Smooth muscle cell of the umbilical artery (primary cell): ENCODE measurements at places on chromosomes 5 and 9. TPM values are rescaled to one million over a fixed set of nuclear protein-coding genes. Genes with fewer than 3 reads are reported as not detected.

OR1Q1 gene
- total RNA-seq, result not detected in 2 replicates

KCNV2 gene
- total RNA-seq, result not detected in 2 replicates

FSD1L gene
- 6.8 and 8.7 TPM in 2 replicates for total RNA-seq

GABRA6 gene
- not detected in 2 replicates for total RNA-seq

DNAJA1 gene
- 93.2 and 120 TPM in 2 replicates for total RNA-seq

FRMPD1 gene
- total RNA-seq, result under 0.01 and 0.05 TPM in 2 replicates

PCDHGB5 gene
- total RNA-seq, result 30.9 and 34.3 TPM in 2 replicates

FOXD4L3 gene
- total RNA-seq, result not detected in 2 replicates

PCDHGA4 gene
- 5.8 and 6.5 TPM in 2 replicates for total RNA-seq

BRD3OS gene
- 16.3 and 19.1 TPM in 2 replicates for total RNA-seq

NR4A3 gene
- 0.30 and 0.46 TPM in 2 replicates for total RNA-seq

XRCC4 gene
- 73.0 and 226 TPM in 2 replicates for total RNA-seq

EFNA5 gene
- 1.5 and 4.2 TPM in 2 replicates for total RNA-seq

TMC1 gene
- total RNA-seq, result under 0.01 and 0.28 TPM in 2 replicates

ZNF879 gene
- 2.8 and 4.8 TPM in 2 replicates for total RNA-seq

PDE8B gene
- not detected in 2 replicates for total RNA-seq

TAS2R1 gene
- total RNA-seq, result not detected in 2 replicates

NOXA1 gene
- total RNA-seq, result 0.18 and 0.30 TPM in 2 replicates

AMBP gene
- not detected in 2 replicates for total RNA-seq

RAB24 gene
- total RNA-seq, result 17.9 and 25.5 TPM in 2 replicates

CDC25C gene
- 0.30 and 2.4 TPM in 2 replicates for total RNA-seq

PLEKHG4B gene
- 0.28 and 0.30 TPM in 2 replicates for total RNA-seq

TMEM232 gene
- 1.7 and 3.9 TPM in 2 replicates for total RNA-seq

GARNL3 gene
- total RNA-seq, result 0.30 and 3.5 TPM in 2 replicates

OLFML2A gene
- 2.1 TPM in 2 replicates for total RNA-seq

GRIN3A gene
- total RNA-seq, result under 0.01 TPM in 1 of 2 replicates, not detected in the other

MEIKIN gene
- total RNA-seq, result not detected in 2 replicates

NPR3 gene
- 1.2 and 2.1 TPM in 2 replicates for total RNA-seq

PAXX gene
- total RNA-seq, result 13.5 and 17.8 TPM in 2 replicates

MARCHF3 gene
- 58.2 and 73.6 TPM in 2 replicates for total RNA-seq

SYNPO gene
- total RNA-seq, result 15.4 and 19.0 TPM in 2 replicates

PCDHB4 gene
- under 0.01 and 0.09 TPM in 2 replicates for total RNA-seq

WNT8A gene
- total RNA-seq, result not detected in 2 replicates

EEIG1 gene
- total RNA-seq, result 10.1 and 20.0 TPM in 2 replicates

PCDHB15 gene
- total RNA-seq, result 0.28 and 0.59 TPM in 2 replicates
